ENCODE measurements at places on chromosomes 6 and 20. TPM values are rescaled to one million over a fixed set of nuclear protein-coding genes. Genes with fewer than 3 reads are reported as not detected.

- DNase-seq, result peak; percentile 33
Measured at GRCh38 chr6:579339-579738, 77.6 kb downstream of the HUS1B start.

DNA sequence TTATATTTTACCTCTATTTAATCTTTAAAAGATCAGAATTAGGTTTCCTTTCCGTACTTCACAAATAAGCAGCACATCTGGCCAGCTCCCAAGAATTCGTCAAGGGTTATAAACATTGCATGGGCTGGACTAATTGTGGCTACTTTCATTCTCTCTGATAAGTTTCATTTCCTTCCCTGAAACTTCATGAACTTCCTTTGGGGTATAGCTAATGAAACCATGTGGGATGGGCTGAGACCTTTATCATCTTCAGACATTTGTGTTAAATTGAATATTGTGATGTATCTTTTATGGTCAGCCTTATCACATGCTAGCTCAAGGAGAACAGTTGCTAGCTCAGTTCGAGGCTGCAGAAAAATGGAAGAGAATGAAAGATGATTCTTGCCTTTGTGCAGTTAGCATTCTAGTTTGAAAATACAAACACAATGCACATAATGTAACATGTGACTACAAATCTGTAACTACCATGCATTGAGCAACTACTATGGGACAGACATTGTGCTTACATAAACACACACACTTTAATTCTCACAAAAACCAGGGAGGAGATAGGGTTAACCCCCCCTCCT, 1.7 kb upstream of the GMPR start:
- peak; percentile 82 for DNase-seq

DNA sequence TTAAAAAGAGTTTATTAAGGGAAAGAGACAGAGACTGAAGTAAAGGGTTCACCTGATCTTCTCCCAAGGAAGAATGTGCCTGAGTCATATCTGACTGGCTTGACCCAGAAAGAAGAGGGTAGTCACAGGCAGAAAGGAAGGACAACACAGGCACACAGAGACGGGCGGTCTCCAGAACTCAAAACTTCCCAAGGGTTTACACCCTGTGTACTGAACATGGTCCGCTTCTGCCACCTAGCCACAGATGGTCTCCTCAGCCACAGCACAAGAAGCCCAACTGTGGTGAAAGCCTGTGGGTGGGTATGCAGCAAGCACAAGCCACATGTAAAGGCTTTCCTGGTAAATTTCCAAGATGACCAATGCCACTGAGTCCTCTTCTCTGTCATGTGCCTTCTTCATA, 17.2 kb downstream of the UNC5CL start:
- peak; percentile 13 for DNase-seq

GCM1 gene
- not detected for total RNA-seq

DNA sequence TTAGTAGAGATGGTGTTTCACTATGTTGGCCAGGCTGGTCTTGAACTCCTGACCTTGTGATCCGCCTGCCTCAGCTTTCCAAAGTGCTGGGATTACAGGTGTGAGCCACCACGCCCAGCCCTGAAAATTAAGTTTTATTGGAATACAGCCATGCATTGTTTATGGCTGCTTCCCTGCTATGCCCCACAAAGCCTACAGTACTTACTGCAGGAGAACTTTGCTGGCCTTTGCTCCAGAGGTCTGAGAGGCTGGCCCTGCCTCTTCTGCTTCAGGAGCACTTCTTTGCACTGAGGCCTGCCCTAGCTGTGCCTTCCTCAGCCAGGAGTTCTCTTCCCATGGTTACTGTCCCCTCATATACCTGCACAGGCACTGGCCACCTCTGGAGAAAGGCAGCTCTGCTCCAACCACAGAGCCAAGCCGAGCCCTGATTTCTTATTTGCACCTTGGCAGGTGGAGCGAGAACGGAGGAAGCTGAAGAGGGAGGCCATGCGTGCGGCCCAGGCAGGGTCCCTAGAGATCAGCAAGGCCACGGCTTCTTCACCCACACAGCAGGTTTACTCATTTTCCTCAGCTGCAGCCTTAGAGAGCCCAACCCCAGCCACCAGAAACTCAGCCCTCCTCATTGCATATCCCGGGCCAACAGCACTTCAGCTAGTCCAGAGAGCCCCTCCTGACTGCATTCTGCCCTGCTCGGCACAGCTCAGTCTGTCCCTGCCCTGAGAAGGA, 20.8 kb downstream of the C20orf173 start:
- no peak for DNase-seq

HUS1B gene
- total RNA-seq, result 1.9 TPM

DNA sequence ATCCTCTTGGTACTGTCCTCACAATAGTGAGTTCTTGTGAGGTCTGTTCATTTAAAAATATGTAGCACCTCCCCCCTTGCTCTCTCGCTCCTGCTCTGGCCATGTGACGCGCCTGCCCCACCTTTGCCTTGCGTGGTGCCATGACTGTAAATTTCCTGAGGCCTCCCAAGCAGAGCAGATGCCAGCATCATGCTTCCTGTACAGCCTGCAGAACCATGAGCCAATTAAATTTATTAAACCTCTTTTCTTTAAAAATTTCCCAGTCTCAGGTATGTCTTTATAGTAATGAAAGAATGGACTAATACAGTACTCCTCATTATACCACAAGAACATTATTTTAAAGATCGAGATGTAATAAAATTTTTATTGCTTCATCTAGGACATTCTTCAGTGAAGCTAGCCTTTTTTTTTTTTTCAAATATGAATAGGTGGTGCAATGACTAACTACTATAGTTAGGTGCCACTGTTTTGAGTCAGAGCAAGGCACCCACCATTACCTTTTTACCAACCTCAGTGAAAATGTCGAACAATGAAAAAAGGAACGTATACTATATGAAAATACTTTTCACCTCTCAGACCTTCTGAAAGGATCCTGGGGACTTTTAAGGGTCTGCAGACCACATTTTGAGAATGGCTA, 191.1 kb upstream of the SGK1 start:
- no peak for DNase-seq

GRCh38 chr6:153301602-153302001, 170.5 kb upstream of the RGS17 start:
- DNase-seq, result no peak

DNA sequence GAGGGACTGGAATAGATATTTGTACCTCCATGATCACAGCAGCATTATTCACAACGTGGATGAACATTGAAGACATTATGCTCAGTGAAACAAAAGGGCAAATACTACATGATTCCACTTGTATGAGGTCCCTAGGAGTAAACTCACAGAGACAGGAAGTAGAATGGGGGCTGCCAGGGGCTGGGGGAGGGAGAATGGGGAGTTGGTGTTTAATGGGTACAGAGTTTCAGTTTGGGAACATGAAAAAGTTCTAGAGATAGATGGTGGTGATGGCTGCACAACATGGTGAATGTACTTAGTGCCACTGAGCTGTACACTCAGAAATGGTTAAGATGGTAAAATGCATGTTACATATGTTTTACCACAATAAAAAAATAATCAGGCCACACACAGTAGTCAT, 164.3 kb upstream of the RREB1 start:
- no peak for DNase-seq

MROH8 gene
- total RNA-seq, result 2.6 TPM

- no peak for DNase-seq
Measured at GRCh38 chr6:5102267-5102970, 17.3 kb downstream of the PPP1R3G start.

HLA-DRB1 gene
- not detected for total RNA-seq

GRCh38 chr6:127844529-127844928, 56.3 kb downstream of the THEMIS start:
- DNase-seq, result no peak

KIFC1 gene
- total RNA-seq, result 20.0 TPM

DNA sequence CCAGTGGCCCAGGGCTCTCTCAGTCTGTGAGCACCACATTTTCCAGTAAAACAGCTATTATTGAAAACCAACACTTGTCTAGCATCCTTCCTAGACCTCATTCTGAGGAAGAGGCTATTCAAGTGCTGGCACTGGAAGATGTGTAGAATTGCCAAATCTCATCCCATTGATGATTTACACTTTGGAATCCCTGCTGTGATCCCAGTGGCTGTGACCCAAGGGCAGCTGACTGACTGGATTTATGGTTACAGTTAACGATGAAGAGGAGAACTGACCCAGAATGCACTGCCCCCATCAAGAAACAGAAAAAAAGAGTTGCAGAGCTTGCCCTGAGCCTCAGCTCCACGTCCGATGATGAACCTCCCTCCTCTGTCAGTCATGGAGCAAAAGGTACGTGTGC, 2.4 kb downstream of the CMTR1 start:
- DNase-seq, result no peak

- DNase-seq, result peak; percentile 60
Measured at GRCh38 chr6:55445648-55446204, 118.5 kb downstream of the GFRAL start.

- peak; percentile 44 for DNase-seq
Measured at GRCh38 chr6:2426561-2427340, 181.3 kb upstream of the GMDS start.

DNA sequence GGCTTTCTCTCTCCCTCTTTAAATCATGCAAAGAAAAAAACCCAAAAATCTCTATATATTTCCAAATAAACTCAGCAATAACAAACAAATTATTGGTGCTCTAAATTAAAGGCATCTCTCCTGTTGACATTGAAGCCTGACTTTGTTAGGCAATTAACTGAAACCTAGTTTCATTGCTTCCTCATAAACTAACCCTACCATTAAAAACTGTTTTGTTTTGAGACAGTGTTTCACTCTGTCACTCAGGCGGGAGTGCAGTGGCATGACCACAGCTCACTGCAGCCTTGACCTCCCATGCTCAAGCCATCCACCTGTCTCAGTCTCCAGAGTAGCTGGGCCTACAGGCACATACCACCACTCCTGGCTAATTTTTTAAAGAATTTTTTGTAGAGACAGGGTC, 34.9 kb downstream of the PIGU start:
- no peak for DNase-seq

CEP162 gene
- 6.0 TPM for total RNA-seq

DNA sequence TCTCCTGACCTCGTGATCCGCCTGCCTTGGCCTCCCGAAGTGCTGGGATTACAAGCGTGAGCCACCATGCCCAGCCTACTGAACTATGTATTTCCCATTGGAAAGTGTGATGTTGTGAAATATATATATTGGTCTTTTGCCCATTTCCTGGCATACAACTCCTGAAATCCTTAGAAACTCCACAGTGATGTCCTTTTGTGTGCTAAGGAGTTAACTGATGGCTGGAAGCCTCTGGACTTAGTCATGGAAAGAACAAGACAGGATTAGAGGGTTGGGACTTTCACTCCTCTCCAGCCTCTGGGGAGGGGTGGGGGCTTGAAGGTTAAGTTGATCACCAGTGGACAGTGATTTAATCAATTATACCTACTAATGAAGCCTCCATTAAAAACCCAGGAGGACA, 7.1 kb downstream of the PANK2 start:
- peak; percentile 49 for DNase-seq

DNA sequence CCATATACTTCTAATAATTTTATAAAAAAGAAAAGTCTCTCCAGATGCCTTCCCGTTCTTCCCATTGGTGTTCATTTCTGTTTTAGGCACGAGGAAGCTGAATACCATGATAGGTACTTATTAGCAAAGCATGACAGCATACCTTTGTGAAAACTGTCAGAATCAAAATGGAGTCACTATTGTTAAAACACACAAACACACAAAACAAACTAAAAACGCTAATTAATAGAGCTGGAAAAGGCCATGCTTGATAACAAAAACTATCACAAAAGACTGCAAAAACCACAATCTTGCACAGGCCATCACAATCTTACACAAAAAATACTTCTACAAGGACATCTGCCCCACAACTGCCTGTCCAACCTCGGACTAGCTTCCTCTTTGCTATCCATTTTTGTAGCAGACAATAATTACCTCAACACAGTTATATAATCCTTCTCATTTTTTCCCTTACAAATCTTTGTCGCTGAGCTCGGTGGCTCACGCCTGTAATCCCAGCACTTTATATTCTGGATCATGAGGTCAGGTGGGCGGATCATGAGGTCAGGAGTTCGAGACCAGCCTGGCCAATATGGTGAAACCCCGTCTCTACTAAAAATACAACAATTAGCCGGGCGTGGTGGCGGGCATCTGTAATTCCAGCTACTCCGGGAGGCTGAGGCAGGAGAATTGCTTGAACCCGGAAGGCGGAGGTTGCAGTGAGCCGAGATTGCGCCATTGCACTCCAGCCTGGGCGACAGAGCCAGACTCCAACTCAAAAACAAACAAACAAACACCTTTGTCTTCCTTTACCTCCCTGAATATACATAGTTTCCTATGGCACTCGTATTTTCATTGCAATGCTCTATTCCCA, 3.2 kb upstream of the ABT1 start:
- no peak for DNase-seq

DNA sequence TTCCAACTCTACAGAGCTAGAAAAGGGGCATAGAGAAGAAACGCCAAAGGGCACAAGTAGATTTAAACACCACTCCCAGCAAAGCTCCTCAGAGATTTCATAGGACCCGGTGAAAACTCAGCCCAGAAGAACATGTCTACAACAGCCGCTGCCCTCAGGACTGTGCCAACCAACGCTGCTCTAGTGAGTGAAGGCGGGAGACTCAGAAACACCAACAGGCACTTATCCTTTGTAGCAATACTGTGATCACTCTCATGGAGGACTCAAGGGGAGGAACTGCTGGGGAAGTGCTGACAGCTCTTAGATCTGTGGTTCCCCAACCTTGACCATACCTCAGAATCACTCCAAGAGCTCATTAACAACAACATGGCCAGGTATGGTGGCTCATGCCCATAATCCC, 39.5 kb downstream of the STAU1 start:
- DNase-seq, result no peak

SIGLEC1 gene
- not detected for total RNA-seq

GNAS-AS1 gene
- total RNA-seq, result 0.64 TPM

OR2B6 gene
- not detected for total RNA-seq

All from fibroblast of villous mesenchyme (primary cell).